Fibroblast of upper back skin (primary cell): ENCODE measurements at places on chromosomes 4 and X.

- DNase-seq = no peak
Observed at GRCh38 chr4:22877486-22878052, 184.8 kb downstream of the GBA3 start.

DNA sequence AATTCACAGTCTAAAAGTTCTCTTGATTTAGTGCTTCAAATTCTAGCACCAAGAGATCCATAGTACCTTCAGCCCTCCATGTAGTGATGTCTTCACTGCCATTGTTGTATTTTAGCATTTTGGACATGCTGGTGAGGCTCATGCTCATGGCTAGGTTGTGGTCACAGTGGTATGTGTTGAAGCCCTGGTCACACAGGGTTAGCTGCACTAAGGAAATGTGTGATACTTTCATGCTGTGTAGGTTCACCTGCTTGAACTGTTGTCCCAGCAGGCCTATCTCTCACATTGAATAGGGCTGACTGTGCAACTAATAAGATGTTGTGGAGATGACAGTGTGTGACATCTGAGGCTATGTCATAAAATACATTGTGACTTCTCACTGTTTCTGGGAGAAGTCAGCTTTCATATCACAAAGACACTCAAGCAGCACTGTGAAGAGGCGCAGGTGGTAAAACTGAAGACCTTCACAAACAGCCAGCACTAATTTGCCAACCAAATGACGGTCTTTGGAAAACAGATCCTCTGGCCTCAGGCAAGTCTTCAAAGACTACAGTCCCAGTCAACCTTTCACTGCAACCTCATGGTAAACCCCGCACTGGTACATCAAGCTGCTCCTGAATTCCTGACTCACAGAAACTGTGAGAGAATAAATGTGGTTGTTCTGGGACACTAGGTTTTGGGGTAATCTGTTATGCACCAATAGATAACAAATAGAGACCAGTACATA lies 17.4 kb upstream of the ADH4 start:
- DNase-seq = no peak

- DNase-seq = no peak
Observed at GRCh38 chr4:42927946-42928345, 35.4 kb downstream of the GRXCR1 start.

- no peak for DNase-seq
Observed at GRCh38 chr4:120445186-120445585, 378.5 kb upstream of the MAD2L1 start.

DNA sequence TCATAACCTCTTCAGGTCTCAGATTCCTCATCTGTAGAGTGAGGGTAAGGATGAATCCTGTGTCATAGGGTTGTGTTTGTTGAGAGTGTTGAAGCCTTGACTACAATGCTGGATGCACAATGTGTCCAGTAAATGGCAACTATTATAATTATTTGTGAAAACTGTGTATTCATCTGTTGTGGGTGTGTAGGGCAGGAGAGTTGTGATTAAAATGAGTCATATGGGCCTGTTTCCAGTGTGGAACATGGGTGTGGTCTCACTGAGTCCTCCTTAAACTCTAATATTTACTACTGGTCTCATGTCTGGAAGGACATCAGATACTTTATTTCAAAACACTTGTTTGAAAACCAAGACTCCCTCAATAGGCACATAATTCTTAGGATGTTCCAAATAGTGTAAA lies 208.5 kb upstream of the CASK start:
- no peak for DNase-seq

DNA sequence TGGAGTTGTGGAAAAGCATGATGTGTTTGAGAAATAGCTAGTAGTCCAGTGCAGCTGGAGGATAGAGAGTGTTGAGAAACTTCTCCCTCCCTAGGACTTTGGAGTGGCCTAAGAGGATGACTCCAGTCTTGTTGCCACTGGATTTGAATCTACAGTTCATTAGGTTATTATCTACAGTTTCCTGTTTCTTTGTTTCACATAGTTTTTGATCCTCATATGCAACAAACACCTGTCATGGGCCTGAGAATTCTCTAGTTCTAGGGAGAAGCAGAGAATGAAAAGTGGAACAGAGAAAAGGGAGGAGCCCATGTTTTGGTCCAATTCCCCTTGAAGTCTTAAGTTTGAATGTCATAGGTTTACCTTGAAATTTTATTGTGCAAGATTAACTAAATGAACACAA lies 73.6 kb upstream of the TBC1D9 start:
- DNase-seq = no peak

GRCh38 chr4:673349-674091 lies 556 bp downstream of the ATP5ME start:
- DNase-seq = no peak

DNA sequence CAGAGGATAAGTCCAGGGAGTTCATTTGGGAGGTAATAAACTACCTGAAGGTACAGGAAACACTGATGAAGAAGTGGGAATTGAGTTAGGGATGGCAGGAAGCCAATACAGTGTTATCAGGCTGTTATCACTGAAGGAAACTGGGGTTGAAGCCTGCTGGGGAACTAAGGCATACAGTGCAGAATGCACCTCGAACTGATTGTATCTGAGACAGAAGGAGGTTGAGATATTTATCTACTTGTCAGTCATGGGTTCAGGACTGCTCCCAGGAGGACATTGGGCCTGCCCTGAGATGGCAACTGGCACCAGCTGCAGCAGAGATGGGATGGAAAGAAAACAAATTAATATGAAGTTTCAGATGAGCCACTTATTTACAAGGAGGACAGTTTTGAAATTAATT lies 35.5 kb upstream of the CD38 start:
- DNase-seq = no peak

- no peak for DNase-seq
Observed at GRCh38 chr4:26830033-26830432, 30.6 kb upstream of the STIM2 start.

GRCh38 chr4:73593631-73594241 lies 26.5 kb downstream of the RASSF6 start:
- DNase-seq = peak; percentile 28

DNA sequence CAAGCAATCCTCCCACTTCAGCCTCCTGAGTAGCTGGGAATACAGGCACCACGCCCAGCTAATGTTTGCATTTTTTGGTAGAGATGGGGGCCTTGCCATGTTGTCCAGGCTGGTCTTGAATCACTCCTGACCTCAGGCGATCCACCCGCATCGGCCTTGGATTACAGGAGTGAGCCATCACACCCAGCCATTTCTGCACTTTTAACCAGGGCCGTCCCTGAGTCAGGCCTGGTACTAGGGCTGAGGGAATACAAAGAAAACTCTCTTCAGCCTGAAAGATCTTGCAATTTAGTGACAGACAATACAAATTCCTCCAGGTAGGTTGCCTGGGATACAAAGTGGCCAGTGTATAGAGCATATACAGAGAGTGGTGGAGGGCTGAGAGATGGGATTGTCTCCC lies 65.8 kb downstream of the BCOR start:
- DNase-seq = no peak

GRCh38 chr4:151930372-151930771 lies 169.6 kb upstream of the GATB start:
- DNase-seq = no peak
